ENCODE measurements at places on chromosomes 2 and 18. TPM values are rescaled to one million over a fixed set of nuclear protein-coding genes. Genes with fewer than 3 reads are reported as not detected.

Gene SLC11A1
- polyA plus RNA-seq, result not detected

Gene TMSB10
- polyA plus RNA-seq, result 4,621 TPM

Gene IL1R2
- polyA plus RNA-seq, result 0.35 TPM

Gene CNGA3
- polyA plus RNA-seq, result not detected

Gene KCNIP3
- 0.12 TPM for polyA plus RNA-seq

Gene PLEKHH2
- 4.5 TPM for polyA plus RNA-seq

Gene ATP6V1C2
- 0.14 TPM for polyA plus RNA-seq

Gene CROCC2
- polyA plus RNA-seq, result not detected

Gene CELF4
- not detected for polyA plus RNA-seq

Gene MARCHF4
- polyA plus RNA-seq, result 3.8 TPM

Gene ADAM23
- polyA plus RNA-seq, result 6.6 TPM

Gene SERPINB13
- polyA plus RNA-seq, result not detected

Gene GPAT2
- polyA plus RNA-seq, result 0.10 TPM

Gene HNMT
- 36.2 TPM for polyA plus RNA-seq

Gene SIX3
- not detected for polyA plus RNA-seq

Gene ASB18
- polyA plus RNA-seq, result not detected

Gene NAT8
- not detected for polyA plus RNA-seq

Gene SP140
- polyA plus RNA-seq, result 1.5 TPM

Gene RNF152
- 7.4 TPM for polyA plus RNA-seq

Gene LOXHD1
- not detected for polyA plus RNA-seq

Gene ATG16L1
- polyA plus RNA-seq, result 32.8 TPM

Gene MOCOS
- 5.1 TPM for polyA plus RNA-seq

Gene BIN1
- 35.7 TPM for polyA plus RNA-seq

Gene LRRC30
- not detected for polyA plus RNA-seq

Gene MATN3
- 2.7 TPM for polyA plus RNA-seq

Gene MAP3K2
- 15.5 TPM for polyA plus RNA-seq

Gene DES
- polyA plus RNA-seq, result 19.8 TPM

Gene HOXD1
- polyA plus RNA-seq, result not detected

Gene KLHL14
- polyA plus RNA-seq, result not detected

Gene RFTN2
- 5.2 TPM for polyA plus RNA-seq

Gene ACADL
- not detected for polyA plus RNA-seq

Gene SLC19A3
- not detected for polyA plus RNA-seq

Gene AKAIN1
- polyA plus RNA-seq, result not detected

Gene ITGA6
- 14.8 TPM for polyA plus RNA-seq

Gene UGT1A1
- not detected for polyA plus RNA-seq

Gene PRKCE
- polyA plus RNA-seq, result 16.7 TPM

Gene BCL2
- 0.27 TPM for polyA plus RNA-seq

Gene MGAT5
- 115 TPM for polyA plus RNA-seq

Gene GALNT14
- polyA plus RNA-seq, result not detected

Gene ABCB11
- not detected for polyA plus RNA-seq

Gene CXCR4
- polyA plus RNA-seq, result not detected

Gene ZNF396
- polyA plus RNA-seq, result 0.78 TPM

Gene LIPT1
- polyA plus RNA-seq, result 7.3 TPM

Gene LIMS2
- polyA plus RNA-seq, result 8.7 TPM

Gene CFAP65
- not detected for polyA plus RNA-seq

Gene SP100
- polyA plus RNA-seq, result 60.1 TPM

Gene GPR155
- polyA plus RNA-seq, result 3.8 TPM

Gene SCN9A
- polyA plus RNA-seq, result 39.9 TPM

Gene EMX1
- polyA plus RNA-seq, result not detected

Gene TUBB8B
- not detected for polyA plus RNA-seq

Gene IL36A
- not detected for polyA plus RNA-seq

Gene ECEL1
- not detected for polyA plus RNA-seq

Gene GATA6
- 1.3 TPM for polyA plus RNA-seq

Data from AG04450 (cell line).